Activated CD4-positive, alpha-beta T cell treated with anti-CD3 and anti-CD28 coated beads, Interleukin-2, Interleukin-4, amounts not matched to agents 100 ng/mL and 50 ng/mL, durations not matched to agents 16 hours and 8 hours (primary cell): ENCODE measurements at places on chromosomes 11 and 22.

GRCh38 chr11:70402016-70402415 is 3.7 kb downstream of the CTTN start:
- no peak for DNase-seq

DNA sequence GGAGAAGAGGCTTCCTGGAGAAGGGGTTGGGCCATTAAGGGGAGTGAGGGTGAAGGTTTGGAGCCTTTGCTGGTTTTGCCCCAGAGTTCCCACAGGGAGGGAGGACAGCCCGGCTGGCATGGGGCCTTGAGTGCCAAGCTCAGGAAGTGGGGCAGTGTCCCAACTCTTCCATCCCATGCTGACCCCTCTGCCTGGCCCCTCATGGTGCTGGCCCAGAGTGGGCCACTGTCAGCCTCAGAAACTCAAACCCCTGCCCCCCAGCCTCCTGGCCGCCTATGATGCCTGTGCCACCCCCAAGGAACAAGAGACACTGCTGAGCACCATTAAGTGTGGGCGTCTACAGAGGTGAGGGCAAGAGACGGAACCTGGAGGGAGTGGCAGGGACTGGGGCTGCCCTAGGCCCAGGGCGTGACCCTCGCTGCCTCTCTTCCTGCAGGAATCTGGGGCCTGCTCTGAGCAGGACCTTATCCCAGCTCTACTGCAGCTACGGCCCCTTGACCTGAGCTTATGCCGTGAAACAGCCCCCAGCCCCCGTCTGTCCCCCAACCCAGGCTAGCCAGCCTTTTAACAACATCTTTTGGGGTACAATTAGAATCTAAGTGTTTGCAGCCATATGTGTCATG is 5.4 kb downstream of the MUS81 start:
- no peak for DNase-seq

DNA sequence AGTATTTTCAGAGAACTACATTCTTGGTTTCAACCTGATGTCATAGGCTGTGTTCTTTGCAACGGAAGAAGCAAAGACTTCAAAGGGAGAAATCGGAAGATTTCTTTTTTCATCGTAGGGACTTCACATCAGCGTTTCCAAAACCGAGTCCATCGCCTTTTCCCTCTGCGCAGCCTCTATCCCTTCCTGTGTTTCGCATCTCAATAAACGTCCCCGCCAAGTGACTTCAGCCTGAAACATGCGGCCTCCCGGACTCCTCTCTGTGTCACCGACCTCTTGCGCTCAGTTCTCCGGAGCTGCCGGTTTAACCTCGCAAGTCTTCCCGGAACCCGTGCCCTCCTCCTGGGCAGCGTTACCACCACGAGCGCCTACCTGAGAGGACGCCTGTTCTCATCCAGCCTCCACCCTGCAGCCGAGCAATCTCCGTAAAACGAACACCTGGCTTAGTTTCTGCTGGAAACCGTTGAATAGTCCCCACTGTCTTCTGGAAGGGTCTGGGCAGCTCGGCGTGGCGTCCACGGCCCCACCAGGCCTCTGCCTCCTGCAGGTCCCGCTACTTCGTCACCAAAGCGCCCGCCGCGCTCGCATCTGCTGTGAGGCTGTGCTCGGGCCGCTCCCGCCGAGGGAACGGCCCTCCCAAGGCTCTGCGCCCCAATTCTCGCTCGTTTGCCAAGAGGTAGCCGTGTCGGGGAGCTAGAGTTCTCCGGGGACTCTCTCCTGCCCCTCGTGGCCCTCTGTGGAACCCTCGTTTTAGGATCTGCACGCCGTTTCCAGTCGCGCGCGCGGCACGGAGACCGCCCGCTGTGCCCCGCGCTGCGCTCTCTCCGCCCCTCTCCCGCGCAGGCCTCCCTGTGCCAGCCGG is at the start of gene GLB1L3:
TSS of gene GLB1L3 (plus strand) at position 846 of the 862 bp plus-strand sequence. CDS start 362 bp downstream, outside the sequence.
- peak; percentile 83 for DNase-seq

GRCh38 chr11:19821412-19821875 is 108.8 kb downstream of the NAV2 start:
- no peak for DNase-seq

GRCh38 chr11:7046474-7047175 is 26.3 kb downstream of the NLRP14 start:
- DNase-seq: no peak

- no peak for DNase-seq
These were observed 27.1 kb downstream of the RSPH14 start for GRCh38 chr22:23114721-23115020.
